Activated T-helper 1 cell treated with Interleukin-2 at 50 U/mL for 16 hours (primary cell): ENCODE measurements at places on chromosomes 2 and 18.

DNA sequence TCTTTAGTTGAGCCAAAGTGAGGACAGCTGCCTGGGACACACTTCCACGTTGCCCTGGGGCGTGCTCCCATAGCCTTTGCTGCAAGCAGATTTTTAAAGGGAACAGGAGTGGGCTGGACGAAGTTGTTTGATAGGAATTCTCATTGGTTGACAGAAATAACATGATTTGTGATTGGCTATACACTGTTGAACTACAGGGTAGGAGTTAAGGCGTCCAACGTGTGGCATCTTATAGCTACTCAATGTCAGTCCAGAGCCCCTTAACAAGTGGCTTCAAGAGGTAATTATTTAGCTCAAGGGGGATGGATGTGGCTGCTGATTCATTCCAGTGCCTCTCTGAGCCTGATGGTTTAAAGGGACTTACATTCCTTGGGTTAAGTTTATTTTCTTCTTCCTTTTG lies 65.5 kb downstream of the ACAA2 start:
- no peak for DNase-seq

- no peak for DNase-seq
Observed at GRCh38 chr2:64613276-64613675, 40.4 kb downstream of the SERTAD2 start.

GRCh38 chr2:159941729-159942128 lies 120.7 kb downstream of the PLA2R1 start:
- DNase-seq = no peak

- DNase-seq = peak; percentile 75
Observed at GRCh38 chr18:46097801-46098615, at the start of gene ATP5F1A. Gene ATP5F1A (minus strand): TSS chr18:46098296. CDS start chr18:46098231, 65 bp downstream.

- no peak for DNase-seq
Observed at GRCh38 chr2:239345251-239345650, 55.6 kb downstream of the HDAC4 start.

DNA sequence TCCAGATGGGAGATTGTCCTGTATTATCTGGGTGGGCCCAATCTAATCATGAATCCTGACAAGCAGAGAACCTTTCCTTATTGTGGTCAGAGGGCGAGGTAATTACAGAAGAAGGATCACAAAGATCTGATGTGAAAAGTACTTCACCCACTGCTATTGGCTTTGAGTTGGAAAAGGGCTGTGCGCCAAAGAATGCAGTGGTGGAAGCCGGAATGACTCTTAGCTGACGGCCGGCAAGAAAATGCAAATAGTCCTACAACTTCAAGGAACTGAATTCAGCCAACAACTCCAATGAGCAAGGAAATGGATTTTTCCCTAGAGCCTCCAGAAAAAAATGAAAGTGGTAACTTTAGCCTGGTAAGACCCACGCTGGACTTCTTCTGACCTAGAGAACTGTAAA lies 67.3 kb downstream of the CTNNA2 start:
- DNase-seq = no peak

DNA sequence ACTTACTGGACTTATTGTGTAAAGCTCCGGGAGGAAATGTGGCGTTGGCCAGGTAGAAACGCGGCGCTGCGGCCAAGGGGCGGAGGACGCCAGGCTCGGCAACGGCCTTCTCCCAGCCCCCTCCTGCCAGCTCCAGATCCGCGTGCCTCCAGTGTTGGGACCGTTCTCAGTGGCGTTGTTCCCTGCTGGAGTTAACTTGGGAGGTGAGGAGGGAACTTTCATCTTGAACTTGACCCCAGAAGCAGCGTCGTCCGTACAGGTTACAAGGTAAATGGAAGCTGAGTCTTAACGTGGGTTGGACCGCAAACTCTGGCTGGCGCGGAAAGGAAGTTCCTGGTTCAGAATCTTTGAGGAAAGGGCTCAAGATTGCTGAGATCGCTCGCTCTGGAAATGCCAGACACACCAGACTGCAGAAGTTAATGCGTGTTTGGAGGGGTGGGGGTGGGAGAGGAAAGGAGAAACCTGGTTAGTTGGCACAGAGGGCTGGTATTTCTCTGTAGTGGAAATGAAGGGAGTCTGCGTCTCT lies 1.3 kb downstream of the TANC1 start:
- DNase-seq = no peak

GRCh38 chr2:228433721-228434120 lies 252.2 kb upstream of the SPHKAP start:
- no peak for DNase-seq

- DNase-seq = no peak
Observed at GRCh38 chr2:10619643-10620042, 70.1 kb downstream of the NOL10 start.

- no peak for DNase-seq
Observed at GRCh38 chr2:186503827-186504606, 18.0 kb downstream of the ZC3H15 start.

GRCh38 chr2:189142893-189143759 lies 36.4 kb downstream of the COL5A2 start:
- DNase-seq = peak; percentile 5

DNA sequence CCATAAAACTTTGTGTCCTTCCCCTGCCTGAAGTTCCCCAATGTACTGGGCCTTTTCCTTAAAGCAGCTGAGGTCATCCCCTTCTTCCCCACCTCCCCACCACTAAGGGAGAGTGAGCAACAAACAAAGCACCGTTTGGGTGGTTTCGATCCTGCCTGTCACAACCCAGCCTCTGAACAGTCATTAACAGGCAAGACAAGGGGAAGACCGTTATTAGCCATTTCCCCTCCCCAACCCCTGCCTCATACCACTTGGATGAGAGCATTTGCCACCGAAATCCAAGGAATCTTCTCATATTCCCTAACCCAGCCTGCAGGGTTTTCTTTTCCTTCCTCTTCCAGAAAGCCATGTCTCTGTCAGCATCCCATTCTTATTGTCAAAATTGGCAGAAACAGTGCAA lies 65.6 kb downstream of the STRADB start:
- DNase-seq = no peak

- no peak for DNase-seq
Observed at GRCh38 chr2:8892111-8892510, 54.7 kb upstream of the KIDINS220 start.

GRCh38 chr2:43948370-43948769 lies 47.4 kb downstream of the LRPPRC start:
- DNase-seq = no peak

DNA sequence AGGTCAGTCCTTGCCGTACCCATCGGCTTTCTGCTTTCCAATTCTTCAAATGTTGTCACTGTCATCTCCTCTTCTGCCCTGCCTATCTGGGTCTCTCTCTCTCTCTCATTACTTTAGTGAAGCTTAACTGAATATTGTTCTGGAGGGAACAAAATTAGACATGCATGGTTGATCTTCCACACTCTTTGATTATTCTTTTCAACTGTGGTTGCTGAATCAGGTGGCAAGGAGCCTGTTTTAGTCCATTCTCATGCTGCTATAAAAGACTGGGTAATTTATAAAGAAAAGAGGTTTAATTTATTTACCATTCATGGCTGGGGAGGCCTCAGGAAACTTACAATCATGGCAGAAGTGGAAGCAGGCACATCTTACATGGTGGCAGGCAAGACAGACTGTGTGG lies 157.9 kb downstream of the ARL4C start:
- no peak for DNase-seq

- DNase-seq = no peak
Observed at GRCh38 chr2:235486729-235487128, 7.1 kb upstream of the AGAP1 start.

DNA sequence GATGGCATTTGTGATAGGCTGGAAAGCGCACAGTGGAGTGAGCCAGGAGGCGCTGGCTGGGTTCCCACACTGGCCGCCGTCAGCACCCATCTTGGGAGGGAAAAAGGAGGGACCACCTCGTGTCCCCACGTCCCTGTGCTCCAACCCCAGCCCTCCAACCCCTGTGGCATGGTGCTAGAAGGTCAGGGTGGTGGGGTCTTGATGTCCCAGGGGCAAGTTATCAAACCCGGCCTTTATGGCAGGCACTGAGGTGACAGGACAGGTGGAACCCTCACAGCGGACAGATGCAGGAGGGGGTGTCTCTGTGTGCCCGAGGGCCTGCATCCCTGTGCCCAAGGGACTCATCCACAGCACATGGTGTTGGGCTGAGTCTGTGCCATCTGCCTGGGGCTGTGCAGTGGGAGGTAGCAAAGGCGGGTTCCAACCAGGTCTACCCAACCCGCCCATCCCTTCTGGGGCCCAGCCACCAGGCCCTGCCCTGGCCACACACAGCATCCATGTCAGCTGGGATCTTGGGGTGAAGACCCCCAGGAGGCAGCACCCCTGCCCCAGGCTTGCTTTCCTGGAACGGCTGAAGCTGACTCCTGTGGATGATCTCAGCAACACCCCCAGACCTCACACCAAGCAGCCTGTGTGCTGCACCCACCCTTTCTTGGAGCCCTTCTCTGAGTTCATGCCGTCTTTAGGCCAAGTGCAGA lies 246.1 kb downstream of the NDUFA10 start:
- DNase-seq = no peak

DNA sequence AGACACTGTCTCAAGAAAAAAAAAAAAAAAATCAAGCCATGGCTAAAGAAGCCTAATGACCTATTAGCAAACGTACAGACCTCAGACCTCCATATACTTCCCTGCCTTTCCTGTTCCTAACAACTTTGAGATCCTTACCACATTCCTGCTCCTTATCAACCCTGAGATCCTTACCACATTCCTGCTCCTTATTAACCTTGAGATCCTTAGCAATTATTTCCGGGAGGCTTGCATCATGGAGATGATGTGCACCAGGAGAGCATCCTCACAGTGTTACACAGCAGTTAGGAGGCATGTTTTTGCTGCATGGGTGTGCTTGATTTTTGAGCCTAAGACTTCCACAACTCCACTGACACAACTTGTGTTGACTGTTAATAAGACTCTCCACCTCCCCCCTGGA lies 54.6 kb upstream of the RASGRP3 start:
- no peak for DNase-seq

GRCh38 chr2:28294451-28294850 lies 98.2 kb upstream of the FOSL2 start:
- DNase-seq = no peak

GRCh38 chr18:64090876-64091275 lies 58.0 kb downstream of the LINC00305 start:
- no peak for DNase-seq

- no peak for DNase-seq
Observed at GRCh38 chr2:46514738-46515137, 35.4 kb downstream of the TMEM247 start.

DNA sequence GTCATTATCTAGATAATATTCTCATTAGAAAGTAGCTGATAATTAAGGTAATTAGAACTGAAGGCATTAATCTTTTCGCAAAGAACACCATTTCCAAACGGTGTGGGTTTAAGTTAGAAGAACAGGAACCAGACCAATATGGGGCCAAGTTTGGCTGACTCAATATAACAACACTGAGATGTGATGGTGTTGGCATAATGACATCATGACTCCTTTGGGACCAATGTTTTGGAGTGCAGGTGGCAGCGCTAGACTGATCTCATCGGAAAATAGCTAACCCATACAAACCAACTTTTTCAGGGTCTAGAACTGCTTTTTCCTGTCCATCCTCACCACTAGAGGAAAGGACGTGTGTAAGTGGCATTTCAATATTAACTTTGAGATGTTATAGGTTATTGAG lies 1171.7 kb upstream of the ZEB2 start:
- no peak for DNase-seq

GRCh38 chr18:48540251-48541025 lies 1.6 kb downstream of the CTIF start:
- peak; percentile 16 for DNase-seq

- no peak for DNase-seq
Observed at GRCh38 chr2:15435474-15435873, 125.7 kb downstream of the NBAS start.

DNA sequence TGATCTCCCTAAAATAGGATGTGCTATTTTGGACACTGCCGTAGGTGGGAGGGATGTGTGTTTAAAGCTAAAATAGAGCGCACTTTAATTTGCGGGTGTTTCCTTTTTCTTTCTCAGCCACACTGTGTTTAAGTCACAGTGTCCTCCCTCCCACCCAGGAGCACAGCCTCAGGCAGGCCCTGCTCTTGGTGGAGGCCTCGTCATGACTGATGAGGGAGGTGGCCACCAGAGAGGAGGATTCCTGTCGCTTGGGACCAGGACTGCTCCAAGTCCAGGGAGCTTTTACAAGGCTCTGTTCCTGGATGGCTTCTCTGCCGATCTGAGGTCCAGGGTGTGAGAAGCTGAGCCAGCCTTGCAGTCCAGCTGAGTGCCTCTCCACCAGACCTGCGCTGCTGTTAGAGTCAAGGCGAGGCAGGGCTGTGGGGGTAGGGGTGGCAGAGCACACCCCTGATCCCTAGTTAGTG lies 33.5 kb downstream of the INPP4A start:
- DNase-seq = no peak

DNA sequence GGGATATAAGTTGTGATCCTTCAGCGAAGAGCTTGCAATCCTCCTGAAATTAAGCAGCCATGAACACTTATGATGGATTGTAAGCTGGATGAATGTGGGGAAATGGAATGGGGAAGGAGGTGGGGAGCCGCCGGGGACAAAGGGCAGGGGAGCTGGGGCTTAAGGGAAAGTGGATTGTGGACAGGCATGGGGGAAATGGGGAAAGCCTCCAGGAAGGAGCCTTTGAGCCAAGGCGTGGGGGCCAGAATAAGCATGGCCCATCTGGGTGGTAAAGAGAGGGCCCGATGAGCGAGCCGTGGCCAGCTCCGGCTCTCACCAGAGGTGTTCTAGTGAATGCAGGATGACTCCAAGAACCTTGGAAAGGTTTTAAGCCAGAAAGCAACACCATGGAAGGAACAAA lies 124.0 kb downstream of the SMAD7 start:
- DNase-seq = no peak

GRCh38 chr18:78080761-78081160 lies 831.1 kb downstream of the GALR1 start:
- DNase-seq = no peak

GRCh38 chr2:154437104-154437503 lies 261.4 kb upstream of the KCNJ3 start:
- DNase-seq = no peak

DNA sequence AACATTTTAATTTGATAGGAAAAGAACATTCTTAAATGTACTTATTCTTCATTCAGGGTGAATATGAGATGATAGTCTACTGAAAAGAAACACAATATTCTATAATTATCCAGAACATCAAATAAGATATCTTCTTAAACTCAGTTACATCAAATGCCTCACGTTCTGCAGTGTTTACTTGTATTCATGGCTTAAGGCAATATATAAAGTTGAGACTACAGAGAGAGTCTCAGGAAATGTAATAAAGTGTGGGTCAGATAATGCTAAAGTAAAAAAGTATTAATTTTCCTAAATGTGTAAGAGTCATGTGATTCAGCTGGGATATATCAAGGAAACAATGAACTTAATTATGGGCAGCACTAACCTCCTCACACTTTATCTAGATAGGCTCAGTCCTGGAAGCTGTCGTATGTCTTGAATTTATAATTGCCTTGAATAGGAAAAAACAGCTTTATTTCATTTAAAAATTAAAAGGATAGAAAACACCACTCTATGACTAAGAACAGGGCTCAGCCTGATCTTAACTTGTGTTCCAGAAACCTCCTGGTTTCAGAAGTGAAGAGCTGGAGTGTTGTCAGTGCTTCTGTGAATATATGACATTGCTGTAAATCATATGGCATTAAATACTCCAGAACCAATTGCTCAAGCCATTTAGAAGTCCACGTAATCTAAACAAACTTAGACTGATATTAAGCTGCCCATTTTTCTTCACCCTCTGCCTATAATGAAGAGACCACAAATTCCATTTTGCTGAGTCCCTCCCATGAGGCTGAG lies 240.2 kb downstream of the FSIP2 start:
- DNase-seq = no peak
